ENCODE measurements at places on chromosomes 4 and X. TPM values are rescaled to one million over a fixed set of nuclear protein-coding genes. Genes with fewer than 3 reads are reported as not detected.

DNA sequence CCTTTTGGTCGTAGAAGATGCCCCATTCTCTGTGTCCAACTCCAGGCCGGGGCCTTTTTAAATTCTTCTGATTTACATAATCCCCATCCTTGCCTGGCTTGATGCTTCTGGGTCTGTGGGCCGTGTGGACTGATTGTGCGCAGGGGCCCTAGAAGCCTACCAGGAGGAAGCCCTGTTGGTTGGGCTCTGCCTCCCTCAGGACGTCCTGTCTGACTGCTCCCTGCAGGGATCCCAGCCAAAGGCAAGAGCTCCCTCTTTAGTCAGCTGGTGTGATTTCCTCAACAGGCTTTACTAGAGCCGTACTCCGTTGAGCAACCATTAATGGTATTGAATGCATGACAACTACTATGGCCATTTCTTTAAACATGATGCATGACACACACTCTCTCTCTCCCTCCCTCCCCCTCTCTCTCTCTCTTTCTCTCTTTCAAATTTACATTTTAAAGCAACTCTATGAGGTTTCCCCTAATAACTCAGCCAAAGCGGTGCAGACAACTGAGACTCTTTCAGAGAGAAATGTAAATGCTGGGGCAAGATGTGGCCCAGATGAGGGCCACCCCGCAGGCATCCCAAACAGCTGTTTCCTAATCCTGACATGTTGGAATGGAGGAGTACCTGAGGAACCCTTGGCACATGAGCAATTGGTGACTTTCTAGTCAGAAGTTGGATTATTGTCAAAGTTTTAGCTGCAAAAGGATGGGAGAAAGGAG is 117.3 kb downstream of the DRD5 start:
- peak; percentile 33 for DNase-seq

- DNase-seq = peak; percentile 36
Observed at GRCh38 chr4:26330186-26330787, 9.5 kb downstream of the RBPJ start.

GRCh38 chrX:47815901-47816845 is 20.5 kb upstream of the ZNF81 start:
- no peak for DNase-seq

- DNase-seq = no peak
Observed at GRCh38 chrX:109684136-109684535, 48.9 kb downstream of the ACSL4 start.

DNA sequence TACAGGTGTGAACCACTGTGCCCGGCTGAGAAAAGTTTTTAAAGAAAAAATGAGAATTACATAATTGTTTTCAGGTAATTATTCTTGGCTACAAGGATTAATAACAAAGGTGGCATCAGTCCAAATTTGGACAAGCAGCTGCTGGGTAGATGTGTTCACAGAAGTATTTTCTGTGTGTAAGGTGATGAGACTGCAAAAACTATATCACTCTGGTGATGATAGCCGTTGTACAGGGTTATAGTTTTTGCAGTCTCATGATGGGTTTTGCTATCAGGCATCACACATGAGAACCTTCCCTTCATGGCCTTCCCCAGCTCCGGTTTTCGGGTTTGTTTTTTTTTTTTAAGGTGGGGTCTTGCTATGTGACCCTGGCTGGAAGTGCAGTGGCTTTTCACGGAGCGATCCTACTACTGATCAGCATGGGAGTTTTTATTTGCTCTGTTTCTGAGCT is 5.1 kb upstream of the SLC10A3 start:
- no peak for DNase-seq

The KLHL4 gene
- 6.7 TPM for polyA plus RNA-seq

DNA sequence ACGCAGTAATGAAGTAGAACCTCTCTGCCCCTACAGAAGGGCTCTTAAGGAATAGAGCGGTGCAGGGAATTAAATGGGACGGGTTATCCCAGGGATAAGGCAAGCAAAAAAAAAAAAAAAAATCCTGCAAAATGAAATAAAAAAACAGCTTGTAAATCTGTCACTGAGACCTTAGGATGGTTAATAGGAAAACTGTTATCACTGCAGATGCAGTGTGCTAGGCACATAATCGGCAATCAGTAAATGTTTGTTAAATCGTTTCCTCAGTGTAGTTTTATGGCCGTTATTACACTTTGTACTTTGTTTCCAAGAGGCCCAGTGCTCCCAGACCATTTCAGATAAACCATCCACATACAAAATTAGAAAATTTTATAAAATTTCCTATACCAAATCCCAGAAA is 1.0 kb downstream of the HNRNPH2 start:
- no peak for DNase-seq

GRCh38 chr4:141668200-141668910 is 32.0 kb downstream of the IL15 start:
- DNase-seq = no peak

DNA sequence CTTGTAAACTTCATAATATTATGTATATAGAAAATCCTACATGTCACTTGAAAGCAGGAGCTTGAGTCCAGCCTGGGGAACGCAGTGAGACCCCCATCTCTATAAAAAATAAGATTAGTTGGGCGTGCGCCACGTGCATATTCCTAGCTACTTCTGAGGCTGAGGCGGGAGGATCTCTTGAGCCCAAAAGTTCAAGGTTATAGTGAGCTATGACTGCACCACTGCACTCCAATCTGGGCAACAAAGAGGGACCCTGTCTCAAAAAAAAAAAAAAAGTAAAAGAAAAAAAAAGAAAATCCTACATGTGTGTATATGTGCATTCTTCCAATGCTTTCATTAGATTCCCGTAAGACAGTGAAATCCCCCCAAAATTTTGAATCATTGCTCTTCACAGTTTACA is 1.7 kb downstream of the SEC31A start:
- DNase-seq = no peak

DNA sequence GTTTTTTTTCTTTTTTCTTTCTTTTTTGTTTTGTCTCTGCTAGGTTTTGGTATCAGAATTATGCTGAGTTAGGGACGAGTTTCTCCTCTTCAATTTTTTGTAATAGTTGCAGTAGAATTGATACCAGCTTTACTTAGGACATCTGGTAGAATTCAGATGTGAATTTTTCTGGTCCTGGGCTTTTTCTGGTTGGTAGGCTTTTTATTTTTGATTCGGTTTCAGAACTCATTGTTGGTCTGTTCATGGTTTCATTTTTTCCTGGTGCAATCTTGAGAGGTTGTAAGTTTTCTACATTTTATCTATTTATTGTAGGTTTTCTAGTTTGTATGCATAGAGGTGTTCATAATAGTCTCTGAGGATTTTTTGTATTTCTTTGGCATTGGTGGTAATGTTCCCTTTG is 498.1 kb upstream of the CPEB2 start:
- no peak for DNase-seq

DNA sequence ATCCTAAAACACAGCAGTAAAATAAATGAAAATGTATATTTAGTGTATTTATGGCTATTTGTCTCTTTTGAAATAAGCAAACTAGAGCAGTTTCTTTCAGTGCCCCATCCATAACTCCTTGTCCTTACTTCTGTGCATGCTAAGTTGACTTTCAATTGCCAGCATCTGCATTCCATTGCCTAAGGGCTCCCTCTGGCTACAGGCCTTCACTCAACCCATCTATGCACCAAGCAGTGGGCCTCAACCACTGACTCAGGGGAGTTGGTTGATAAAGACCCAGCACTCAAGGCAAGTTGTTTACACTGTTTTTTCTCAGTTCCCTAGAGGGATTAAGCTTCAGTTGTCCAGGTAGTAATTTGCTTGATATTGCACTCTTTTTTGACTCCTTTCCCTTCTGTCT is 265.7 kb downstream of the IQCM start:
- no peak for DNase-seq

The PPA2 gene
- polyA plus RNA-seq = 95.9 TPM

The MECP2 gene
- 32.4 TPM for polyA plus RNA-seq

GRCh38 chr4:99159699-99160098 is 15.6 kb upstream of the ADH4 start:
- DNase-seq = no peak

- no peak for DNase-seq
Observed at GRCh38 chr4:24917076-24917856, 4.4 kb upstream of the CCDC149 start.

The LRAT gene
- polyA plus RNA-seq = 0.24 TPM

DNA sequence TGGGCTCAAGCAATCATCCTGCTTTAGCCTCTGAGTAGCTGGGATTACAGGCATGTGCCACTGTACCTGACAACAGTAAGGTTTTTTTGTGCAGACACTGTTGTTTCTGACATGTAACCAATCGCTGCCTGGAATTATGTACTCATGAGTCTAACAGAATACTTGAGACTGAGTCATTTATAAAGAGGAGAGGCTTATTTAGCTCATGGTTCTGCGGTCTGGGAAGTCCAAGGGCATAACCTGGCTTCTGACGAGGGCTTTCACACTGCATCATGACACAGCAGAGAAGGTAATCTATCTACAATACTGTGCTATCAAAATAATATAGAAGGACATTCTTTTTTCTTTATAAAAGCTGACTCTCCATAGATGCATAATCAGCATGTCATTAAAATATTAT is 115.5 kb upstream of the STOX2 start:
- DNase-seq = no peak

The SLC10A4 gene
- 0.35 TPM for polyA plus RNA-seq

- no peak for DNase-seq
Observed at GRCh38 chr4:73340917-73341316, 63.2 kb upstream of the ALB start.

GRCh38 chr4:25843340-25844097 is 19.3 kb downstream of the SEL1L3 start:
- no peak for DNase-seq

The APLN gene
- 5.3 TPM for polyA plus RNA-seq

The PAGE4 gene
- polyA plus RNA-seq = not detected

DNA sequence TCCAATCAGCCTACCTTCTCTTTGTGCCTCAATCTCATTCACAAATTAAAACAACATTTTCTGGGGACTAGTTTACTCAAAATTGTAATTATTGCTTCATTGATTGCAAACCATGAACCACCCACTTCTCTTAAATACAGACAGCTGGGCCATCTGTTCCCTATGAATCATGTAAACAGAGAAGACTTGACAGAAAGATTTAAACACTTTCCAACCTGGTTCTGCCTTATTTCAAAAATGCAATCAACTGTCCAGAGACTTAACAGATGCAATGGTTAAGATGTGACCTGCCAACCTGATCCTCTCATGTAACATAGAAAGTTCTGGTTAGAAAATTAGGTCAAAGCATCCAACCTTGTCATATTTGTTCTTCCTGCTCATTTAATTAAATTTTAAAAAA is 20.8 kb upstream of the SERTM2 start:
- DNase-seq = no peak

The PTTG2 gene
- polyA plus RNA-seq = not detected

GRCh38 chr4:105551965-105552746 is at the start of gene ARHGEF38:
ARHGEF38 (plus strand) TSS chr4:105552620; CDS start chr4:105552766, 146 bp downstream.
- DNase-seq = peak; percentile 64

The CCDC160 gene
- polyA plus RNA-seq = 2.5 TPM

GRCh38 chrX:71396576-71396975 is 30.4 kb downstream of the TAF1 start:
- DNase-seq = no peak

GRCh38 chr4:8231551-8232049 is 32.5 kb downstream of the SH3TC1 start:
- no peak for DNase-seq

- DNase-seq = no peak
Observed at GRCh38 chr4:88526221-88526815, 2.7 kb upstream of the PYURF start.

DNA sequence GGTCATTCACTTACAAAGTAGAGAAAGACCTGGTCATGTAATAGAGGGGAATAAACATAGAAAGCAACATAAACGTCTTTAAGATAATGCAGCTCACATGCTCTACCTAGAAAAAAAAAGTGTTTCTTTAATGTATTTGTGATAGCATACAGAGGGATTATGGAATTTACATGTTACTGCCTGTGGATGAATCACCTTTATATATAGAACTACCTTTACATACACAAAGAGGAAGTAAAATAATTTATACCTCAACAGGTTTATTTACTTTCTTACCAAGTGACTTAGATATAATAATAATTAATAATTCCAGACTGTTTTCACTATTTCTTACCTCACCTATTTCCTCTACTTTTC is 81.5 kb downstream of the PPP3CA start:
- no peak for DNase-seq

DNA sequence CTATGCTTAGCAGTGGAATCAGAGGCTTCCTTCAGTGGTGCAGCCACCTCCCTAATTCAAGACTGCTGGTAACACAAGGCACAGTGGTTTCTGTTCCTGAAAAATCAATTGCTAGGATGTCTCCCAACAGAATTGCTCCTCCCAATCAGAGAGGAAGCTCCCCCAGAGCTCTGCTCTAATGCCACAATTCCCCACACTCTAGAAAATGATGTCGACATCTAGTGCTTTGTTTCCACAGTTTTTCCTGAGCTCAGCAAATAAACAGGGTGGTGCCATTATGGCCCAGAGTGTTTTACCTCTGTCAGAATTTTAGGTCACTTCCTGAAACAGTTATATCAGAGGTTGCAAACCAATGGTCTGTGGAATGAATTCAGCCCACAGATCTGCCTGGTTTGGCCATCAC is 24.7 kb downstream of the TAB3 start:
- DNase-seq = no peak

The EPGN gene
- polyA plus RNA-seq = 0.54 TPM

GRCh38 chrX:49221868-49222267 is 11.3 kb downstream of the CACNA1F start:
- no peak for DNase-seq

DNA sequence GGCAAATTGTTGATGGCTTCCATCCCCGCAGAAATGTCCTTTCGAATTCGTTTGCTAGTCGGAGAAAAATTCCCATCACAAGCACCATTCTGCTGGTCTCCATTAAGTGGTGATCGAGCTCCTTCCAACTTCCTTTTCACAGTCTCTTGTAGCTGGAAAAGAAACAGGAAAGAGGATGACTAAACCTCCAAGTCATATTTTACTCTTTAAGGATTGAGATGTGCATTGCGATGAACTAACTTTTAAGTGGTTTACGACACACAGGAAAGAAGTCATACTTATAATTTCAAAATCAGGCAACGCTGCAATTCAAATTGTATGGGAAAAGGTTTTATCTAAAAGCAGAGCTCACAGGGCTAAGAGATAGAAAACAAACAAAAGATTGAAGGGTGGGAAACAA is 225.2 kb downstream of the MGST2 start:
- no peak for DNase-seq

The NR3C2 gene
- 12.9 TPM for polyA plus RNA-seq

The CENPVL1 gene
- not detected for polyA plus RNA-seq

GRCh38 chr4:26192899-26193869 is 127.6 kb upstream of the RBPJ start:
- no peak for DNase-seq

The AREG gene
- polyA plus RNA-seq = 2.4 TPM

The ADAM29 gene
- 0.16 TPM for polyA plus RNA-seq

DNA sequence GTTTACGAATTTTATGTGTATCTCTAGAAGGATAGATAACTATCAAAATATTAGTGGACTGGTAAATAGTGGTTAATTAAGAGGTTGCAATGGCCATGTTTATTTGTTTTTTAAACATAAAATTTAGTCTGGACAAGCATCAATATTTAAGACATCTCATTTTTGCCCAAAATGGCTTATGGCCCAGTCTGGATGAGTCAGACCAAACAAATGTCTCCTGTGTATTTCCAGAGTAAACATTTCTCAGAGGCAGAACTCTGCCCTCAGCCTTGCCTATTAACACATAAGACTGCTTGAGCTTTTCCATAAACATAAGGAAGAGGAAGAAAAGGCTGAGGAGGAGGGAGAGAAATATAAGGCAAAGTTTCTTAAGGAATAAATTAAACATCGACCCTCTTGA is 277.1 kb upstream of the DIAPH2 start:
- DNase-seq = no peak

The NAT8L gene
- polyA plus RNA-seq = 7.7 TPM

The CITED1 gene
- 0.42 TPM for polyA plus RNA-seq

- DNase-seq = peak; percentile 15
Observed at GRCh38 chr4:161721947-161722346, 441.9 kb downstream of the FSTL5 start.

GRCh38 chrX:17374619-17375366 is at the start of gene NHS:
NHS (plus strand) TSS chrX:17375200; CDS start chrX:17375758, 558 bp downstream.
- peak; percentile 63 for DNase-seq

Data from right lung (tissue), 10 donors.